Liver (tissue), 10 donors: ENCODE measurements at places on chromosomes 13 and 19.

GRCh38 chr13:43388282-43389034 is 365.1 kb downstream of the DNAJC15 start:
- H3K4me1 ChIP-seq, result peaks cover 10% of the 10 kb centered on the region
- H3K36me3 ChIP-seq, result no peaks in the 10 kb centered on the region
- H3K27ac ChIP-seq, result no peak overlapping the region
- H3K27me3 ChIP-seq, result no peaks in the 10 kb centered on the region
- no peak for DNase-seq

DNA sequence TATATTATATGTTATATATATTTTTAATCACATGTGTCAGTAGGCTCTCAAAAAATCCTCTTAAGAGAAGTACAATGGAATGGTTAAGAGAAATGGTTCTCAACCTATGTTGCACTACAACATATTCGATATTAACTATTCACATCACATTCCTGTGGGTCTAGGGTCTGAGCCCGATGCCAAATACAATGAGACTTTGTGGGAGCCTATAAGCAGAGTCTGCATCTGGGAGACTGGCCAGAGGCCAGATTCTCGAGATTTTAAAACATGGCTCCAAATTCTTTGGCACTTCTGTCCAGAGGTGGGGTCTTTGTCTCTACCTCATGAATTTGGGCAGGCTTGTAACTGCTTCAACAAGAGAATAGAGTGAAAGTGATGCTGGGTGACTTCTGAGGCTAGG is 79.4 kb upstream of the NBEA start:
- H3K27me3 ChIP-seq, result no peaks in the 10 kb centered on the region
- H3K36me3 ChIP-seq, result no peaks in the 10 kb centered on the region
- no peak for DNase-seq
- no peak overlapping the region for H3K27ac ChIP-seq

- no peak for DNase-seq
- H3K27me3 ChIP-seq, result no peaks in the 10 kb centered on the region
- H3K4me3 ChIP-seq, result no peak overlapping the region
- peaks cover 4% of the 10 kb centered on the region for H3K4me1 ChIP-seq
These were observed 315.9 kb downstream of the DCT start for GRCh38 chr13:94163535-94163934.

- H3K27me3 ChIP-seq, result no peaks in the 10 kb centered on the region
- DNase-seq, result no peak
- H3K4me3 ChIP-seq, result no peak overlapping the region
- H3K27ac ChIP-seq, result no peak overlapping the region
- no peaks in the 10 kb centered on the region for H3K36me3 ChIP-seq
These were observed 185.7 kb downstream of the ABCC4 start for GRCh38 chr13:95115525-95115924.

DNA sequence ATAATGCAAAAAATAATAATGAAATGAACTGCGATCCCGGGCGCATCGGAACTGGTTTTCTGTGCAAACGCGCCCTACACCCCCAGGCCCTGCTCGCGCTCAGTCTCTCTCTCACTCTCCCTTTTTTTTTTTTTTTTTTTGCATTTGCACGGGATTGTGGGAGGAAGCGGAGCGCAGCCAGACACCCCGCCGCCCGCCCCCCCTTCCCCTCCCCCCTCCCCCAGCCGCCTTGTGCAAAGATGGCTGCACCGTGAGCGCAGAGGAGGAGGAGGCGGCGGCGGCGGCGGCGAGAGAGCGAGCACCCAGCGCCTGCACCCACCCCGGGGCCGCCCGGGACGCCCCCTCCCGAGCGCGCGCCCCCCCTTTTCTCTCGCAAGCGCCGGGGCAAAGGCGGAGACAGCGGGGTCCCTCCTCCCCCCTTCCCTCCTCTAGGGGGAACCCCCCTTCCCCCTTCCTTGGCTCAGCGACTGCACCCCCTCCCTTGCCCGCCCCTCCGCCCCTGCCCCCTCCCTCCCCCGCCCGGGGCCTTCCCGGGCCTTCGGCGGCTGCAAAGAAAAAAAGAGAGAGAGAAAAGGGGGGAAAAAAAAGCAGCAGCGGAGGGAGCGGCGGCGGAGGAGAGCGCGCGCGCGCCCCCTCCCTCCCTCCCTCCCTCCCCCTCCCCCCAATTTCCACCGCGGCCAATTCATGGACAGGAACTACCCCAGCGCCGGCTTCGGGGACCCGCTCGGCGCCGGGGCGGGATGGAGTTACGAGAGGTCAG is at the start of gene PRR12:
TSS of gene PRR12 (plus strand) at position 212 of the 760 bp plus-strand sequence. CDS start at position 685, 473 bp downstream.
- peak; percentile 66 for DNase-seq
- peak within 1 kb of the TSS; percentile 89 for H3K27ac ChIP-seq
- no peaks in the 10 kb centered on the region for H3K36me3 ChIP-seq
- H3K4me3 ChIP-seq, result peak within 1 kb of the TSS; percentile 87

DNA sequence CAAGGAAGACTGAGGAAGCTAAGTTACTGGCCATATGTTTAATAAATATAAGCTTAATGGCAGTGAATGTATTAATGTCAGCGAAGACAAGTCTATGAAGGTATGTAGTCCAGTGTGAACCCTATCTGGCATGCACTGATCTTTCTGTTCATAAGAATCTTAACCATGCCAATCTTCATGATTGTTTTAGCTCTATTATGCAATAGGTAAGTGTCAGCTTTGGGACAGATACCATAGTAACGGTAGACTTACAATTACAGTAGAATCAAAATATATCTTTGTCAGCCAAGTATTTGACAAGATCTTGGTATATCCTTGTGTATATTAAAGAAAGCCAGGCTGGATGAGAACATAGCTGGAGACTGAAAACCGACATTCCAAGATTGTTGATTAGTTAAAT is 428.5 kb downstream of the SPRY2 start:
- DNase-seq, result no peak
- H3K27ac ChIP-seq, result no peak overlapping the region
- peaks cover 2% of the 10 kb centered on the region for H3K4me1 ChIP-seq
- H3K27me3 ChIP-seq, result no peaks in the 10 kb centered on the region
- H3K4me3 ChIP-seq, result no peak overlapping the region

DNA sequence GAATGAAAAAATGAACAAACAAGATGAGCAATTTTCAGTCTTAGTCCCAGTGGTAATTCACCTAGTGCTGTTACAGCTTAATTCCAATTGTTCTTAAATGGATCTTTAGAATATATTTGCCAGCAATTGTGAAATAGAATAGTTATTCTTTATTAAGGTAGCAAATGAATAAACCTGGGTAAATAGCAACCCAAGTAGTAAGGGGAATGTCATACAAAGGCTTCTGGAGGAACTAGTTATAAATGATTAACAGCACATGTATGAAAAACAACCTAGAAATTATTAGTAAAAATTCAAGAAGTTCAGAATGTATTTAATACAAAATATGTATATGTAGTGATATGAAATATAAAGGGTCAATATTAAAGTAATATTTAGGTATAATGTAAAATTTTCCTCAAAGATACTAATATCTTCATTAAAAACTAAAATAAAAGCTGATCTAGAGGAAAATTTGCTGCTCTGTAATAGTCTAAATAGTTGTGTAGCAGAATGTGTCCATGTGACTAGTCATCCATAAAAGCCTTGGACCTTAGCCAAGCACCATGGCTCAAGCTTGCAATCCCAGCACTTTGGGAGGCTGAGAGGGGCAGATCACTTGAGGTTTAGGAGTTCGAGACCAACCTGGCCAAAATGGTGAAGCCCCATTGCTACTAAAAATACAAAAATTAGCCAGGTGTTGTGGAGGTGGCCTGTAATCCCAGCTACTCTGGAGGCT is 535.9 kb upstream of the ATXN8OS start:
- no peaks in the 10 kb centered on the region for H3K36me3 ChIP-seq
- no peak overlapping the region for H3K27ac ChIP-seq
- H3K27me3 ChIP-seq, result no peaks in the 10 kb centered on the region
- DNase-seq, result no peak
- H3K4me3 ChIP-seq, result no peak overlapping the region
- H3K4me1 ChIP-seq, result no peaks in the 10 kb centered on the region
